CD4-positive, alpha-beta T cell (primary cell): ENCODE measurements at places on chromosomes 6 and 20.

- no peak for DNase-seq
Observed at GRCh38 chr20:22071841-22072240, 366.4 kb downstream of the PAX1 start.

GRCh38 chr20:49466114-49466912, 16.2 kb downstream of the KCNB1 start:
- DNase-seq: no peak

- DNase-seq: no peak
Observed at GRCh38 chr20:49843770-49844380, 31.2 kb downstream of the SLC9A8 start.

GRCh38 chr6:14292119-14292518, 174.5 kb downstream of the CD83 start:
- no peak for DNase-seq
